ENCODE measurements at places on chromosomes 7 and 10. TPM values are rescaled to one million over a fixed set of nuclear protein-coding genes. Genes with fewer than 3 reads are reported as not detected.

DNA sequence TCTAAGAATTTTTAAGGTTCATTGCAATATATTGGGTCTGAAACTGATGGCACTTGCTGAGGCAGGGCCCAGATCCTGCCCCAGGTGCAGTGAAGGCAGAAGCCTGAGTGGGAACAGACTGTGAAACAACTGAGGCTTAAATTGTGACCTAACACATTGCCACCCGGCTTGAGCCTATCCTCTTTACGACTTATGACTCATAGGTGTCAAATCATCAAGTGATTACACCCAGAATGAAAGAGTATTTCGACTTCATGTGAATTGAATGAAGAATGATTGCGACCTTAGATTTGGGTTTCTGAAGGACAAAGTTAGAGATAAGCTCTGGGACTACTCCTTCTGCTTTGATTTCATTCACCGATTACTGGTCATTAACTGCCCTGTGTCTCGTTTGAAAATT lies 200.9 kb downstream of the CREB5 start:
- DNase-seq, result no peak

- DNase-seq, result no peak
These were observed 67.7 kb downstream of the TRIM24 start for GRCh38 chr7:138527746-138528223.

TMEM140 gene
- 4.0 TPM for total RNA-seq

GRCh38 chr7:36318116-36318515 lies 71.5 kb upstream of the ANLN start:
- no peak for DNase-seq

LIPM gene
- total RNA-seq, result not detected

GRCh38 chr10:68402276-68402675 lies 4.8 kb downstream of the RUFY2 start:
- DNase-seq, result no peak
